GM12878 (cell line): ENCODE measurements at places on chromosomes 7 and 10.

- no peaks in the 10 kb centered on the region; the same call in 1 of the 2 replicates for H3K27me3 ChIP-seq
- H3K27ac ChIP-seq, result no peak overlapping the region
- no peak for DNase-seq
- no peak overlapping the region for H3K4me3 ChIP-seq
- H3K36me3 ChIP-seq, result no peaks in the 10 kb centered on the region
Observed at GRCh38 chr7:104643587-104644217, 315.3 kb downstream of the LHFPL3 start.

GRCh38 chr7:71982851-71983250, 429.3 kb downstream of the CALN1 start:
- H3K4me1 ChIP-seq, result no peaks in the 10 kb centered on the region
- H3K36me3 ChIP-seq, result no peaks in the 10 kb centered on the region
- no peak for DNase-seq
- no peak overlapping the region for H3K4me3 ChIP-seq
- H3K27ac ChIP-seq, result no peak overlapping the region

GRCh38 chr10:22217842-22218241, at the start of gene EBLN1:
EBLN1 (minus strand) TSS chr10:22218015; CDS start chr10:22209983, 8,032 bp downstream.
- no peak within 1 kb of the TSS for H3K27ac ChIP-seq
- no peaks in the 10 kb centered on the region for H3K27me3 ChIP-seq
- no peak within 1 kb of the TSS for H3K4me3 ChIP-seq
- H3K36me3 ChIP-seq, result no peaks in the 10 kb centered on the region
- DNase-seq, result no peak
- H3K4me1 ChIP-seq, result peaks cover 6% of the 10 kb centered on the region; the same call in 1 of the 2 replicates

DNA sequence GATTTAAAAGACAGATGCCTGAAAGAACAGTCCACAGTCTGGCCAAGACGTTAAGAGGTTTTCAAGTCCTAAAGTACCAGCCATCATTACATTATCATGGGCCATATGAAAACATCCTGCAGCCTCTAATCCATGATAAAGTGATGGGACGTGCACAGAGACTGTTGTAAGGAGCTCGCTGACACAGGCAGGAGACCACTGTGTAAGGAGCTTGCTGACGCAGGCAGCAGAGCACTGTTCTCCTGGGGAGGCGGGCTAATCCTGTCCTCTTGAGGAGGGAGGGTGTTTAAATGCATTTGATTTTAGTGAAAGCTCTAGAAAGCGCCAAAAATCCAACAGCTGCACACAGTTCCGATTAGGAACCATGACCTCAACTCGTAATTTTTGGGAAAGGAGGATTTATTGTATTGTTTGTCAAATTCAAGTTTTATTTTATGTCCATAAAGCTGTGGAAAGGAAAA, 16.9 kb downstream of the SVIL start:
- H3K4me1 ChIP-seq, result no peaks in the 10 kb centered on the region
- no peaks in the 10 kb centered on the region for H3K36me3 ChIP-seq
- H3K27me3 ChIP-seq, result no peaks in the 10 kb centered on the region

DNA sequence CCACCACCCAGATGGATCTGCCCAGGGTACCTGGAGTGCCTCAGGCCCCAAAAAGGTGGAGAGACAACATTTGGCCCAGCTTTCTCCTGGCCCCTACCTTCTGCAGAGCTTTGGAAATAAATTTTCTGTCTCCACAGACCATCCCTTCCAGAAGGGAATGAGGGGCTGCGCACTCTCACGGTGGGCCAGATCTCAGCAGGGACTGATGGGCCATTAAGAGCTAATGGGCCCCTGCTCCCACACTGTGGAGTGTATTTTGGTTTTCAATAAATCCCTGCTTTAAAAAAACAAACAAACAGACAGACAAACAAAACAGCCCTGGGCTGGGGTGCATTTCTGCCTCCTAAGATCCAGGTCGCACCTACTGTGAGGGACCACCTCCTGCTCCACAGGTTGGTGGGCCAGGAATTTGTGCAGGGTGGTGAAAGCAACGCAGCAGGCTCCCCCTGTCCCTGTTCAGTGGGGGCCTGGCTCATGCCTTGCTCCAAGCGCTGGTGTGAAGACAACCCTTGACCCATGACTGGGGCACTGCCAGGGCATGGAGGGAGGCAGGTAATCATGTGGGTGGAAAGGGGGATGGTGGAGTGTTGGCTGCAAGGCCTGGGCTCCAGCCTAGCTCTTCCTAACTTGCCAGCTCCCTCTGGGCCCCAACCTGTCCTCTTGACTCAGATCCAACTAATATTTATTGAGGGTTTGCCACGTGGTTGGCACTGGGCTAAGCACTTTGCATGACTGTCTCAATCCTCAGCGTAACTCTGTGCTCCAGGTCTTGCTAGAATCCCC, 88.5 kb downstream of the COL13A1 start:
- no peaks in the 10 kb centered on the region for H3K4me1 ChIP-seq
- no peak for DNase-seq
- no peaks in the 10 kb centered on the region for H3K27me3 ChIP-seq
- no peak overlapping the region for H3K27ac ChIP-seq

DNA sequence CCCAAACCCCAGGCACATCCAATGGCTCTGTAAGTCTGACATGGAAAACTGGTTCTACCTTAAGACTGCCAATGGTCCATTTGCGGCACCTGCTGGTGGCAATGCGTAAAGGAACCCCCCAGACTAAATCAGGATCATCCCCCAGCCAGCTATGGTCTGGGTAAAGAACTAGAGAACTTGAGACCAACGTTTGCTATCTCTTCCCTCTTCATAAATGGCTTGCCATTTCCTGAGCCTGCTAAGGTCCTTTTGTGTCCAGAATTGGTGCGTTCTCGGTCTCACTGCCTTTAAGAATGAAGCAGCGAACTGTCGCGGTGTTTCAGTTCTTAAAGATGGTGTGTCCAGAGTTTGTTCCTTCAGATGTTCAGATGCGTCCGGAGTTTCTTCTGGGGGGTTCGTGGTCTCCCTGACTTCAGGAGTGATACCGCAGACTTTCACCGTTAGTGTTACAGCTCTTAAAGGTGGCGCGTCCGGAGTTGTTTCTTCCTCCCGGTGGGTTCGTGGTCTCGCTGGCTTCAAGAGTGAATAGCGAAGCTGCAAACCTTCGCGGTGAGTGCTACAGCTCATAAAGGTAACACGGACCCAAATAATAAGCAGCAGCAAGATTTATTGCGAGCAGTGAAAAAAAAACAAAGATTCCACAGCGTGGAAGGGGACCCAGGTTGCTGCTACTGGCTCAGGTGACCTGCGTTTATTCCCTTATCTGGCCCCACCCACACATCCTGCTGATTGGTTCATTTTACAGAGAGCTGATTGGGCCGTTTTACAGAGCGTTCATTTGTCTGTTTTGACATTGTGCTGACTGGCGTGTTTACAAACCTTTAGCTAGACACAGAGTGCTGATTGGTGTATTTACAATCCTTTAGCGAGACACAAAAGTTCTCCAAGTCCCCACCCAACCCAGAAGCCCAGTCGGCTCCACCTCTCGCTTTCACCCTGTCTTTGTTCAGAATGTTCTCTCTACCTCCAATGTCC, 95.4 kb downstream of the ELMO1 start:
- no peaks in the 10 kb centered on the region for H3K27me3 ChIP-seq
- no peak for DNase-seq
- no peaks in the 10 kb centered on the region for H3K36me3 ChIP-seq
- peak overlapping the region; percentile 72 for H3K4me3 ChIP-seq
- peaks cover 17% of the 10 kb centered on the region for H3K4me1 ChIP-seq
- H3K27ac ChIP-seq, result peak overlapping the region; percentile 52; the same call in 1 of the 2 replicates
